Activated effector memory CD4-positive, alpha-beta T cell treated with Interleukin-2 at 50 U/mL for 16 hours (primary cell): ENCODE measurements at places on chromosomes 2 and 18.

DNA sequence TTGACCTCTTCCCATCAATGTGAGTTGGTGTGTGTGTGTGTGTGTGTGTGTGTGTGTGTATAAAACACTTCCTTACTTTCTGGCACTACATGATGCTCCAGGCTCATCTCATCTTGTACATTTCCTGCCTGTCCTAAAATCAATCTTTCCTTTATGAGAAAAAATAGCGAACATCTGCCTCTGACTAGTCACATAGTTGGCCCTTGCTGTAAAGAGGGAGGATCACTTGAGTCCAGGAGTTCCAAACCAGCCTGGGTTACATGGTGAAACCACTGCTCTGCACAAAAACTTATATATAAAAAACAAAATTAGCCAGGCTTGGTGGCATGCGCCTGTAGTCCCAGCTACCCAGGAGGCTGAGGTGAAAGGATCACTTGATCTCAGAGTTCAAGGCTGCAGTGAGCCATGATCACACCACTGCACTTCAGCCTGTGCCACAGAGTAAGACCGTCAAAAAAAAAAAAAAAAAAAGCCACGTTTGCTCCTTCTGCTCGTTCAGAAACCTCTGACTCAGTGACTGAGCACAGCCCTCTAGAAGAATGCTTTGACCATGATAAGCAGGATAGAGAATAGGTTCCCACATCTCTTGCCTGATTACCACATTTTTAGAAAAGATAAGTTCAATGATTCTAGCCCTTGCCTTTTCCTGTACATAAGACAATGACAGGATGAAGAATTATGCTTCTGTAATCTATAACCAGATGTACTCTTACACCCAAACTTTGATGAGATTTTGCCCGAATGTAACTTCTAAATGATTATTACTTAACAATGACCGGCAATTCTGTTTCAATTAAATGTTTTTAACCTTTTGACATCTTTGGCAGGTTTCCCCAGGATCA lies 45.2 kb upstream of the ST3GAL5 start:
- no peak for DNase-seq

GRCh38 chr18:69622961-69623360 lies 222.3 kb downstream of the DOK6 start:
- no peak for DNase-seq

DNA sequence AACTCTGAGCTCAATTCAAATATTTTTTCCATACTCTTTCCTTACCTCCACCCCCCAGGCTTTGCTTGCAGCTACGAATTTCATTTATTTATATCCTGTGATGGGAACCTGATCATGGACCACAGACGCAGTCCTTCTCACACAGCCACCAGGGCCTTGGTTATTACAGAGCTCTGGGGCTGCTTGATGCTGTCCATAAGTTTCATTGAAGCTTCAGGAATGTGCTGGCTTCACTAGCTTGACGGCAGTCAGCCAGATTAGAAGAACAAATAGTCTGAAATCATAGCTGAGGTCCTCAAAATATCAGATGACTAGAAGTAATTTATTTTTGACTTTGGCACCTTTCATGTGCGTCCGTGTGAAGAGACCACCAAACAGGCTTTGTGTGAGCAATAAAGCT lies 104.9 kb downstream of the VWA3B start:
- DNase-seq = no peak

DNA sequence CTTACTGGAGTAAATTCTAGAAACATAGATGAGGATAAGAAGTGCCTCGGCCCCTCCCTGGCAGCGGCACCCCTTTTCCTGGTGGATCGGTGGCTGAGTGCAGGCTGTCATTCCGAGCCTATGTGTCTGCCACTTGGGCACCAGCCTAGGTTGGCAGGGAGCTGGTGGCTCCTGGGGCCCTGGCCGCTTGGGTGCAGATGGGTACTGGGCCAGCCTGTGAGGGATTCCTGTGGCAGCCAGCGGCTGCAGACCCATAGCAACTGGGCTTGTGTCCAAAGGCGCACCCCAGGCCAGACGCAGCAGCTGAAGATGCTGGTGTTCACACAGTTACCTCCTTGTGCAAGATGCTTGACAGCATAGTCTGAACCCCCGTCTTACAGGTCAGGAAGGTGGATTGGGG lies 2.8 kb downstream of the SNORC start:
- no peak for DNase-seq

GRCh38 chr2:11891671-11892440 lies 145.4 kb downstream of the LPIN1 start:
- DNase-seq = no peak

GRCh38 chr2:147468963-147469362 lies 375.9 kb upstream of the ACVR2A start:
- DNase-seq = no peak

DNA sequence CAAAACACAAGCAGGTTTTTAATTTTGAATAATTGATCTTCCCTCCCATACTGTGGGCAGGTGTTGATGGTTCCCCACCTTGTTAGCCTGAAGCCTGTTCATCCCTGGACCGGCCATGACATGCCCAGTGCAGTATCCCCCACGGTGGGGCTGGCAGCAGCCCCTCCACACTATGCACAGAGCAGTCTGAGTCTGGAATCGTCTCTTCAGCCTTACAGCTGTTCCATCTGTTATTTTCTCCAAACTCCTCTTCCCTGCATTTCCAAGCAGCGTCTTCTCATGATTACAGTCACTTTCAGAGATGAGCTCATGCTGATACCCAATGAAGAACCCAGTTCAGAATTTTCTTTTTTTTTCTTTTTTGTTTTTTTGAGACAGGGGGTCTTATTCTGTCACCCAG lies 68.2 kb downstream of the ADI1 start:
- no peak for DNase-seq

DNA sequence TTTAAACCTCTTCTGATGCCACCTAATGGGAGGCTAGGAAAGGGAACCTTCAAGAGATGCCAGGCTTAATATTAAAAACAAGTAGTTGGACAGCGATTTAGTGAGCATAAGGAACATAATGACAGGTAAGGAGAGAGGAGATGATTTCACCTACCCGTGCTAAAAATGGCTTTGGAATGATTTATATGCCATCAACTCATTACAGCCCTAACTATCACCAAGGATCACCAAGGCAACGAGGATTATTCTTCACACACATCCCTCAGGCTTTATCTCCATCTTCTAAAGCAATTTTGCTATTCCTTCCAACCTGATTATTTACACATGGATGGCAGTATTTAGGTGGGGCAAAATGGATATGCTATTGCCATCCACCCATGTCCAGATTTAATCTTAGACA lies 237.8 kb downstream of the DCC start:
- DNase-seq = no peak

- no peak for DNase-seq
These were observed 92.4 kb downstream of the DYSF start for GRCh38 chr2:71545572-71546274.

DNA sequence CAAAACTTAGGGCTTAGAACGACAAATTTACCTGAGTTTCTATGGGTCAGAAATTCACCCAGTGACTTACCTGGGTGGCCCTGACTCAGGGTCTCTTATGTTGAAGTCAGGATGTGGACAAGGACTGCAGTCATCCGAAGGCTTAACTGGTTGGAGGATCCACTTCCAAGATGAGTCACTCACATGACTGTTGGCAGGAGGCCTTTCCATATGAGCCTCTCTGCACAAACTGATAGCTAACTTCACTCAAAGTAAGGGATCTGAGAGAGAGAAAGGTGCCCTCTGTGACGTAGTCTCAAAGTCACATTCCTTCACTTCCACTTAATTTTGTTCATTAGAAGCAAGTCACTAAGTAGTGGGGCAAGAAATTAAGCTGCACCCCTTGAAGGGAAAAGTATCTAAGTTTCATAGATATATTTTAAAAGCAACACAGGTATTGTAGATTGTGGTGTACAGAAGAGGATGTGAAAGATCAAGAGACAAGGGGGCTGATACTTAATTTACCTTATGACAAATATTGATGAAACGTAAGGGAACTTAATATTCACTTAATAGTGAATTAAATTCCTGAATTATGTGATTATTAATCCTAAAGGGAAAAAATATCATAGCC lies 48.4 kb downstream of the TANK start:
- no peak for DNase-seq

- no peak for DNase-seq
These were observed 66.7 kb downstream of the ETAA1 start for GRCh38 chr2:67463810-67464209.

GRCh38 chr2:8510519-8510918 lies 171.3 kb upstream of the ID2 start:
- DNase-seq = no peak

- DNase-seq = no peak
These were observed 102.5 kb downstream of the BARD1 start for GRCh38 chr2:214706986-214707385.

DNA sequence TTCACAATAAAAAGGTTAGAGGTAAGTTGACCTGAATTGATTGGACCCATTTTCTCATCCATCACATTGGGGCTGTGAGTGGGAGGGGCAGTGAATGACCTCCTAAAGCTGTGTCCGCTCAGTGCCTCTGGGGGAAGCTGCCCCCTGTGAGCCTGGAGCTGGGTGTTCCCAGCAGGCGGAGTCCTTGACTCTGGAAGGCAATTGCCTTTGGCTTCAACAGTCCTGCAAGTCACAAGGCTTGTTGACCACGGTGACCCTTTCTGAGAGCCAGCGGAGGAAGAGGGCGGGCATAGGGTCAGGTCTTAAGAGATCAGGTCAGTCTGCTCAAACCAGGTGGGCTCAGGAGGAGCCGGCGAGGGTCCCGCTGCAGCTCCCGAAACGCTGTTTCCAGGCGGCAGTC lies 1.1 kb upstream of the CIDEA start:
- no peak for DNase-seq

GRCh38 chr2:109215866-109216265 lies 86.9 kb downstream of the SH3RF3 start:
- no peak for DNase-seq

DNA sequence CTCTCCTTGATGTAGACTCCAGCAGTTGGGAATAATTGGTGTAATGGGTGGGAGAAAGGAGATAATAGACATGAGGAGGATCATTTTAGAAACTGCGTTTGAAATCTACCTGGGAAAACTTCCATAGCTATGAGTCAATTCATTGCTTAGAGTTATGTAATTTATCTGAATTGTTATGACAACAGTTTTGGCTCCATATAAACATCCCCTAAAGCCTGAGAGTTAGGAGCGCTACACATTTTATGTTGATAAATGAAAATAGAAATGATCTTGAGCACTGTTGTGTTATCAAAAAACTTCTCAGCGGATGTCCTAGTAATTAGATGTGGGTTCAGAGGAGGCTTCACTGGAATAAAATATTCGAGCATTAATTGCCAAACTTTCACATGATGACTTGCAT lies 573.4 kb downstream of the TSN start:
- DNase-seq = no peak

DNA sequence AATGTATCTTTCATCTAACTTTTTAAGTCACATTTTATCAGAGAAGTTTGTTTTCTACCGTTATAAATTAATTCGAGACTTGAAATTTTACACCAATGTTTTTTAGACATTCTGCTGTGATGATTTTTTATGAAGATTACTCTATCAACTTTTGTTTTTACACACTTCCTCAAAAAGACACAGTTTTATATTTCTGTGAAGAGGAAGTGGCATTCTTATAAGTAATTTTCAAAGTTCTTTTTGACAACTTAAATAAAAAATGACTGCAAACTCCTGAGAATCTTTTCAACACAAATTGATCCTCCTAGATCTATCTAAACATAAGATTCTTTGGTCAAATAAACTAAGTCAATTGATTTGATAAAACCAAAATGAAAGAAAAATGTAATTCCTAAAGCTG lies 13.7 kb downstream of the ANKRD44 start:
- no peak for DNase-seq

DNA sequence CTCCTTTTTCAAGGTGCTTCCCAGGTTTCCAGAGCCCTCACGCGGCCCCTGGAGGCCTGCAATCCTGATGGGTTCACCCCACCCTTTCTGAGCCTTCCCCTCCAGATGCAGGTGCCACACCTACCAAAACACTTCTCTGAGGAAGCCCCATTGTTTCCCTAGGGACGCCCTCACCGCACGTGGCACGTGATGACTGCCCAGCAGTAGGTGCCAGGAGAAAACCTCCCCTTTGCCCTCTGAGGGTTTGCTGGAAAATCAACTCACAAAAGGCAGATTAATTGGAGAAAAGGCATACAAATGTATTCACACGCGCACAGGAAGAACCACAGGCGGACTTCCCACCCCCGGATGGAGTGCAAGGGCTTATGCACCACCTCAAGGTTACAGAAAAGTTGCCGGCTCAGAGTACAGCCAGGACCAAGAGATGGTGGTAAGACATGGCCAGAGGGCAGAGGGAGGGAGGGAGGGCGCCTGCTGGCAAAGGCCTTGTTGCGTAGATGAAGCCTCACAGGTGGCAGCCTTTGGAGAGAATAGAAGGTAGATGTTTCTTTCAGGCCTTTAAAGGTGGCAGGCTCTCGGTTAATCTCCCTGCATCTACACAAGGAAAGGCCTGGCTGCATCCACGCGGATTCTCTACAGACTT lies 269.4 kb upstream of the RAB6C start:
- DNase-seq = no peak

DNA sequence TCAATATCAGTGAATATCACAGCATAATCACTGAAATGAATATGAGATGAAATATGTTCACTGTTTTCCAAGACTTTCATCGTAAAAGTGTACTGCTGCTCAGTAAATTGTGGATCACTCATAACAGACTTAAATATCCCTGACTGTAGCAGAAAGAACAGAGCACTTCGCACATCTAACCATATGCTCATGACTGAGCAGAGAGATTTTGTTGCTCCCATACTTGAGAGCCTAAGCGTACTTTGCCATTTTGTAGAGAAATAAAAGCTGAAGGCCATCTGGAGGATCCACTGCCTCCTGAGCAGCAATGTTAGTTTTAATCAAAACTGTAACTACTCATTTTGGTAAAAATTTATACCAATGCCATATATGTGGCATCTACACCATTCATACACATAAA lies 243.5 kb downstream of the STK39 start:
- no peak for DNase-seq

- no peak for DNase-seq
These were observed 44.7 kb downstream of the TTC32 start for GRCh38 chr2:19857100-19857499.

DNA sequence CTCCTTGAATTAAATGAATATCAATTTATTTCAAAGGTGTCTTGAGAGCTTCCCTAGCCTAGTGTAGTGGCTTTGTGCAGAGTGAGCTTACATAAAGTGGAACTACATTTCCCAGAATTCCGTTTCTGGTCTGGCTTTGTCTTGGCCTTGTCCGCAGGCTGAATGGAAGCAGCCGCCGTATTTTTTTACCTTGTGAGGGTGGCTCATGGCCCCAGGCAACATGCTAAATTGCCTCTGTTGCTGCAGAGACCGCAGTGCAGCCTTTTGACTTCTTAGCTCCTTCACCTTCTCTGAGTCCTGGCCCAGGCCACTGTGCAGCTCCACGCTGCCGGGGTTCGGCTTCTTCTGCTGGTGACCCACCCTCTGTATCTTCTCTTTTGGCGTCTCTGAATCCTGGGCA lies 114.8 kb upstream of the SLC38A11 start:
- DNase-seq = no peak

DNA sequence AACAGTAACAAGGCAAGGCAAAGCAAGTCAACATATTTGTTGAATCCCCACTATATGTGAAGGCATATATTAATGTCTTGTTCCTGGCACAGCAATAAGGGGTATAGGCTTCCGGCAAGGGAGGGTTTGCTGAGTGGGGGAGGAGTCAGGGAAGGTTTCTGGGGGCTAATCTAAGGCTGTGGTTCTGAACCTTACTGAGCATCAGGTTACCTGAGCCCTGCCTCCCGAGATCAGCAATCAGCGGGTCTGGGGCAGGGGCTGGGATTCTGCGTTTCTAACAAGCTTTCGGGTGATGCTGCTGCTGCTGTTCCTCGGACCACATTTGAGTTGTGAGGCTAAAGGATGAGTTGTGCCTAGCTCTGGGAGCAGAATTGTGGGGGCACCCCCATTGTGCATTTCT lies 401.7 kb upstream of the SPRED2 start:
- no peak for DNase-seq

GRCh38 chr2:937530-937929 lies 13.1 kb upstream of the SNTG2 start:
- DNase-seq = no peak
